ENCODE measurements at places on chromosomes 1 and 21. TPM values are rescaled to one million over a fixed set of nuclear protein-coding genes. Genes with fewer than 3 reads are reported as not detected.

GRCh38 chr1:117388328-117388727, 21.1 kb downstream of the MAN1A2 start:
- no peak for DNase-seq

- no peak for DNase-seq
Measured at GRCh38 chr1:174052621-174053020, 30.5 kb upstream of the RC3H1 start.

DNA sequence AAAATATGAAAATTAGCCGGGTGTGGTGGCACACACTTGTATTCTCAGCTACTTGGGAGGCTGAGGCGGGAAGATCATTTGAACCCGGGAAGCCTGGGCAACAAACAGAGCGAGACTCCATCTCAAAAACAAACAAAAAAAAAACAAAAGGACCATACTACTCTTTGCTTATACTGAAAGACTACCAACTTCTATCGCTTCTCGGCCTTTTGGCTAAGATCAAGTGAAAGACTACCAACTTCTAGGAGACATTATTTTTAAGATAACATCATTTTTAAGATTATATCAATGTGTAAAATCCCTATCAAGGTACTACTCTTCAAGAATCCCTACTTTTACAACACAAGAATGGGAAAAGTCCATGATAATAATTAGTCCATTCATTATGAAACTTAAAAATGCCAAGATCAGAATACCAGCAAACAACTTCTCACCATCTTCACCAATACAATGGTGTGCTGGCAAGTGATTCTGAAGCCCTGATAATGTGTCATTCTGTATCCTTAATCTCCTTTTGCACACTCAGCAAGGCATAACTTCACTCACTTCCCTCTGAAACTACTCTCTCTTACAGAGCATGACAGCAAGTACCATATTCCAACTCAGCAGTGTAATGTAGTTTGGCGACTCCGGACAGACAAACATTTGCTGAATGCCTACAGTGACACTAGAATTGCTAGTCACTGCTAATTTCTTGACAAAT, 1.7 kb downstream of the PTP4A2 start:
- DNase-seq, result no peak

DNA sequence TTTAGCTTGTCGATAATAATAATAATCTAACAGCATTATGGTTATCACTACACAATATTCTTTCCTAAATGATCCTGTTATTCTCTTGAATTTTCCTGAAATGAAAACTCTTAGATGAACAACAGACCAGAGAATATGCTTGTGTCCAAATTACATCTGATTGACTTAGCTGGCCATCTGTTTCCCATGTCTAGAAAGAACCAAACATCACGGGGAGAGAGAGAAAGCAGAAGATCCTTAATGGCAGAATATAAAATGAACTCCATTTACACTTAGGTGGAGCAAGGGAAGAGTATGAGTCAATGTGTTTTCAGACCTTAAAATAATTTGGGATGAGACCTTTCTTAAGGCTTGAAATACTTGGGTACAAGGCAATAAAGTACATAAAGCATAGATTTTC, 162.2 kb downstream of the DSCAM start:
- DNase-seq, result no peak

GRCh38 chr1:153217212-153217611, at the start of gene PRR9:
PRR9 (plus strand) TSS chr1:153217584; CDS start chr1:153218145, 561 bp downstream.
- DNase-seq, result no peak

DNA sequence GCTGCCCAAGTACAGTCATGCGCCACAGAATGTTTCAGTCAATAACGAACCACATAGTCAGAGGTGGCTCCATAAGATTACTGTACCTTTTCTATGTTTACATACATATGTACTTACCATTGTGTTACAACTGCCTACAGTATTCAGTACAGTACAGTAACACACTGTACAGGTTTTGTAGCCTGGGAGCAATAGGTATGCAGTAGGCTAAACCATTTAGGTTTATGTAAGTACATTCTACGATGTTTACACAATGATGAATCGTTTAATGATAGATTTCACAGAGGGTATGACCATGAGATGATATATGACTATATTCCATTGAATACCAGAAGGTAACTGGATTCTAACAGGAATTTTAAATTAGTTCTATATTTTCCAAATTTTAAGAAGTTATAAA, 10.5 kb downstream of the YY1AP1 start:
- DNase-seq, result no peak

GRCh38 chr1:5720936-5721335, 271.3 kb downstream of the NPHP4 start:
- no peak for DNase-seq

DNA sequence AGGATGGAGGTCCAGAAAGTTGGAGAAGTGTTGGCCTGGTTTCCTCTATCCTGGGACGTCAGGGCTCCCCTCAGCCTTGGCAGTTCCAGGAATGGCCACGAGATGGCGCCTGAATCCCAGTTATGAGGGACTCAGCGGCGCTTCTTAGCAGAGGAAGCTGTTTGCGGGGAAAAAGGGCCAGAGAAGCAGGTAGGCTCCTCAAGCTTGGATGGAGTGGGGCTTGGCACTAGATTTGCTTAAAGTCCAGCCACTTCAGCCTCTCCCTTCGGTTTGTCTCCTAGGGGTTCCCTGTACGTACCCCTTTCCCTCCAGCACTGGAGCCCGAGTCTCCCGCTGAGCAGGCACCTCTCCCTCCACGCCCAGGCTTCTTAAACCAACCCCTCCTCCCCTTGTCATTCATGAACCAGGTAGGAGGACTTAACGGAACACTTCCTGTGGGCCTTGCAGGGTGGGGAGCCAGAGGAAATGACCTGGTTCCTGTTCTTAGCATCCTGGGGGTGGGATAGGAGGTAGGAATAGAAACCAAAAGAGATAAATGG, 32.0 kb upstream of the TENT5B start:
- no peak for DNase-seq

DNA sequence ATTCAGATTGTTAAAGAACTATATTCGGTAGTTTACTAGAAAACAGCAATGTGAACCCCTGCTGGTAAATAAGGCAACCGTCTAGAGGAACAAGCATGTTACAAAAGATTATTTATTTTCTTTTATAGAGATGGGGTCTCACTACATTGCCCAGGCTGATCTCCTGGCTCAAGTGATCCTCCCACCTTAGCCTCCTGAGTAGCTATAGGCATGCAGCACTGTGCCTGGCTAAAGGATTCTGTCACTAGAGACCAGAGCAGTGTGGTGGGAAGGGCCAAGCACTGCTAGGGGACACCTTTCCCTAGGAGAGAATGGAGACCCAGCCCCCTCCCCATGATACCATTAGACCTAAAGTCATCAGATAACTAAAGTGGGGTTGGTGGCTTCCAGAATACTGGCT, 28.9 kb downstream of the SLC27A3 start:
- no peak for DNase-seq

DNA sequence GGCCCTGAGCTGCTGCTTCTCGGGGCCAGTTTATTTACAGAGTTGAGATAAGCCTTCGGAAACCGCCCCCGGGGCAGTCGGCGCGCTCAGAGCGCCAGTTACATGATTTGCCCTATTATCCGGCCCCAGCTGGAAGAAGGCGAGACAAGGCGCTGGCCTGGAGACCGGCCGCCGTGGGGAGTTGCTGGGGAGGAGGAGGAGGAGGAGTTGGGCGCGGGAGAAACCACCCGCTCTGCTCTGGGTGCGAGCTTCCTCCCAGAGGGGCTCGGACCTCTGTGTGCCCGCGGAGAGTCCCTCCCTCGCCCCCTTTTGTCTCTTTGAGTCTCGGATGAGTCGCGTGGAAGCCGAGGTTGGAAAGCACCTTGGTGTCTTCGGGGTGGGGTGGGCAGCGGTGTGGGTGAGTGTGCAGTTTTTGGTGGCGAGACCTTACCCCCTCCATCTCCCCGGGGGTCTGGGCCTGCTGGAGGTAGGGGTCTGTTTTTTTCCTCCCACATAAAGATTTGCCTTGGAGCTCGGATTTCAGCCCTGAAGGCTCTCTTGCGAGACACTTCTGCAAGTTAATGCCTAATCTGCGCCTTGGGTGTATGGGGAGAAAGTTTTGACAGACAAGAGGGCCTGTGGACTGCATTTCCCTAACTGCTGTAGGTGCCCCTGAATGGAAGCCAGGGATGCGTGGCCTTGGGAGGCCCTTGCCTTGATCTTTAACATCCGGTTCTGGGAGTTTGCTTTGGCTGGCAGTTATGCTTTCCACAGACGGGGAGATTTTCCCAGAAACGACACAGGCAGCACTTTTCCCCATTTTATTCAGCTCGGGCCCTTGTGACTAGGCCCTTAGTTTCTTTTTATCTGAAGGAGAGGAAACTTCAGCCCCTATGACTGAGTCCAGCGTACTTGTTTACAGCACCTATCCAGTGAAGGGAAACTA, 80.0 kb downstream of the NDUFS5 start:
- no peak for DNase-seq

DNA sequence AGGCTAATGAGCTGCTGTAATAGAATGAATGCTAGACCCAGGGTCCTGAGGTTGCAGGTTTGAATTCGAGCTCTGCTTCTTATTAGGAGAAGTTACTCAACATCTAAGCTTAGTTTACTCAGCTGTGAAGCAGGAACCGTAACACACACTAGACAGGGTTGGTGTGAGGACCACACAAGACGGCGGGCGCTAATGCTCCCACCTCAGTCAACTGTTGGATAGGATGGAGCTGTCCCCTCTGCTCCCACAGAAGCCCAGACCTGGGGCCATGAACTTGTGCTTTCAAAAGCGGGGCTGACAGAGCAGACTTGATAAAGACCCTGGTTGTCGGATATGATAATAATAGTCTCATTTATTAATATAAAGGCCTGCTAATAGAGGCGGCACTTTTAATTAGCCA, 98.4 kb upstream of the CD34 start:
- no peak for DNase-seq

- DNase-seq, result no peak
Measured at GRCh38 chr1:52904927-52905698, 16.4 kb downstream of the ECHDC2 start.

- no peak for DNase-seq
Measured at GRCh38 chr1:34320053-34320669, 143.5 kb downstream of the C1orf94 start.

GRCh38 chr1:204128464-204128963, 23.3 kb downstream of the ETNK2 start:
- DNase-seq, result no peak

DNA sequence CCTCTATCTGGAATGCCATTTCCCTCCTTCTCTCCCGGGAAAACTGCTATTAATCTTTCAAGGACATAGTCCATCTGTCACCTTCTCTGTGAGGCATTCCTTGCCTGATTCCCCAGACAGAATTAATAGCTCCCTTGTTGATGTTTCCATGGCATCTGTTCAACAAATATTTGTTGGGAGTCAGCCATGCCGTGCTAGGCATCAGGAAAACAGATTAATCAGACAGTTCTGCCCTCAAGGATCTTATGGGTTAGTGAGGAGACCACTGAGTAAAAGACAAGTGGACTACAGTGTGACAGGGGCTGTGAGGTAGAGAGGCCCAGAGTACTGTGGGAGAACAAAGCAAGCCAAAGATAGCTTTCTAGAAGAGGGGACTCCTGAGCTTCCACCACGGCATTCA, 11.4 kb upstream of the MAGOH start:
- no peak for DNase-seq

- no peak for DNase-seq
Measured at GRCh38 chr1:77310924-77311323, 29.1 kb downstream of the AK5 start.

TRIM46 gene
- polyA plus RNA-seq, result 0.46 TPM

FAM72A gene
- polyA plus RNA-seq, result 3.6 TPM

ANKRD65 gene
- 22.1 TPM for polyA plus RNA-seq

NFIA gene
- polyA plus RNA-seq, result 22.8 TPM

All from forelimb muscle (tissue), 1 donor.